ENCODE measurements at places on chromosomes 3 and 15. TPM values are rescaled to one million over a fixed set of nuclear protein-coding genes. Genes with fewer than 3 reads are reported as not detected.

DNA sequence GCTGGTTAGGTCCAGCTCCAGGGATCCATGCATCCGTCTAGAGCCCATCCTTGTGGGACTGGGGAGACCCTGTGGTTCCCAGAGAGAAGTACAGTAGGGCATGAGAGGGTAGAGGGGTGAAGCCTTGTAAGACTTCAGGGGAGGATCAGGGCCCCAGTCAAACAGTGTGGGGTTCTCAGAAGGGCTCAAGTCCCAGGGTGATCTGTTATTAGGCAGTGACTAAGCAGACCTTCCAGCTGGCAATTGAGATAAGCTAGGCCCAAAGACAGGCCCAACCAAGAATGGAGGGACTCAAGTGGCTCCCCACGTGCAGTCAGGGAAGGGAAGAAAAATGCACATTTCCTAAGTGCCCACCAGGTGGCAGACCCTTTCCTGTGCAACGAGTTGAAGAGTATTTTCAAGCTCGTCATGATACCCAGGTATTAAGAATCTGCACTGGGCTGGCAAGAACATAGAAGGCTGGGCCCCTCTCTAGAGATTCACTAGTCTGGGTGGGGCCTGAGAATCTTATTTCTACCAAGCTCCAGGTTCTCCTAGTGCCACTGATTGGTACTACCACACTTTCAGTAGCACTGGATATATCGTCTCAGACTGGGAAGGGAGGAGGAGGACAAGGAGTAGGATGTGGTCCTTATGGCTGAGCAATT, 240.8 kb downstream of the NR1D2 start:
- no peak for DNase-seq

DNA sequence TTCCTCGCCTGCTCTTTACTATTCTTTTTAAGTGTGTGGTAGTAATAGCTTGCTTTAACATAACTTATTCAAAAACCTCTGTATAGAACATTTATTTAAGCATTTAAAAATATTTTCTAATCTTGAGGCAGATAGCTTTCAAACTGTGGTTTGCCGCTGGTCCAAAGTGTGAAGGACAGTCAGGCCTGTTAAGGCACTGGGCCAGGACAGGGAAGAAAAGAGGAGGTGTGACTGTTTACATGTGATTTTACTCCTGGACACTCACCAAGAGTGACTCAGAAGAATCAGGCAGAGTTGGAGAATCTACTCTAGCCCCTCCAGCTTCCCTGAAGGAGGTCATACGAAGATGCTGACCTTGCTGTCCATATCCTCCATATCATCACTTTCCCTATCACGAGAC, 44.7 kb downstream of the CEP152 start:
- no peak for DNase-seq

DNA sequence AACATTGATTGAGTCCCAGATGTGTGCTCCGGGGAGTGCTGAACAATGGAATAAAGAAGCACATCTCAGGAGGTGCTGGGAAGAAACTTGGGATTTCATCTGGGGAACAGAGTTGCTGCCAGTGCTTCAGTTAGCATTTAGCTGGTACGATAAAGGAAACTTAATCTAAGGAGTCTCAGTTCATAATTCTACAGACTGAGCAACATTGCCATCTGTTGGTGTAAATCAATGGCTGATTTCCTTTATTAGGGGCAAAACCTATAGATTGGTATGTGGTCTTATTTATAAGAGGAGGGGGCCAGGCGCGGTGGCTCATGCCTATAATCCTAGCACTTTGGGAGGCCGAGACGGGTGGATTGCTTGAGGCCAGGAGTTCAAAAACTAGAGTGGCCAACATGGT, 8.9 kb downstream of the MKRN2OS start:
- no peak for DNase-seq

Gene CNTN6
- total RNA-seq: 11.2 TPM

Gene OR5K2
- not detected for total RNA-seq

- DNase-seq: no peak
Measured at GRCh38 chr3:150256318-150256717, 151.8 kb upstream of the TSC22D2 start.

Gene EPM2AIP1
- total RNA-seq: 15.3 TPM

Gene DNASE1L3
- 9.3 TPM for total RNA-seq
